Right cardiac atrium (tissue), 5 donors: ENCODE measurements at places on chromosomes 1 and 21. TPM values are rescaled to one million over a fixed set of nuclear protein-coding genes. Genes with fewer than 3 reads are reported as not detected.

TMEM240 gene
- 7.3 TPM for total RNA-seq

CYP4A11 gene
- total RNA-seq = not detected

DNA sequence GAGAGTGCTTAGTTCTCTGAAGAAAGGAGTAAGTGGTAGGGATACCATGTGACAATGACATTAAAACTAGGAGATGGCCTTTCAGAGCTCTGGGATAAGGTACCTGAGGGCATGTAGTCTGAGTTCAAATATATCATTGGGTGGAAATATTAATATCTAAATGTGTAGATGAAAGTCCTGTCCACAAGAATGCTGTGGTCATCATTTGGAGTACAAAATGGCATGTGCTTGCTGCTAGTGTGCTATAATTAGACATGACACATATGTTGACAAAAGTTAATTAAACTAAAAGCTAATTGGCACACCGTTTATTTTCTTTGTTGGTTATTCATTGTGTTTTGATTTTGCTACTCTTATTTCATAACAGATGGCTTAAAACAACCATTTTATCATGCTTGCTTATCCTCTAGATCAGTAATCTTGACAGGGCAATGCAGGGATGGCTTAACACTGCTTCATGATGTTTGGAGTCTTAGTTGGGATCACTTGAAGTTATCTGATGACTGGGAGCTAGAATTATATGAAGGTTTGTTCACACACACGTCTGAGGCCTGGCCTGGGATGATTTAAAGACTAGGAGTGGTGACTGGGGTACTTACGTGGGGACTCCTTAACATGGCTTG, 31.0 kb downstream of the CC2D1B start:
- no peak for DNase-seq

- peak; percentile 47 for DNase-seq
These were observed 26.2 kb downstream of the SLC66A1 start for GRCh38 chr1:19338323-19338762.
